ENCODE measurements at places on chromosomes 16 and 17.
A peak's percentile ranks its signal among the peaks of the same experiment; 100 is the strongest.

DNA sequence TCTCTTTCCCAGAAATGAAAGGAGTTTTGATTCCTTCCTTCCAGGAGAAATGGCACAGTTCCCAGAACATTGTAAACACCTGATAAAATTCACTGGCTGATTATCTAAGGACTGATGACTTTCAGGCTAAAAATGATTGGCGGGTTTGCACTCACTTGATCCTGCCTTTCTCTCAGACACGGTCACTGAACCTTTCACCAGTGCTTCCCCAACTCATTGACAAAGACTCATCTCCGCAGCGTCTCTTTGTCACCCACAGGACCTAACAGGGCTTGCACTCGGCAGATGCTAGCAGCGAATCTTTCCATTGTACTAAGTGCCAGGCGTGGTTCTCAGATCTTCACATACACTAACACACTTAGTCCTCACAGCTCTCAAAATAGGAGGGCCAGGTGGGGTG is 7.3 kb upstream of the DHRS7C start:
- no peak for DNase-seq

DNA sequence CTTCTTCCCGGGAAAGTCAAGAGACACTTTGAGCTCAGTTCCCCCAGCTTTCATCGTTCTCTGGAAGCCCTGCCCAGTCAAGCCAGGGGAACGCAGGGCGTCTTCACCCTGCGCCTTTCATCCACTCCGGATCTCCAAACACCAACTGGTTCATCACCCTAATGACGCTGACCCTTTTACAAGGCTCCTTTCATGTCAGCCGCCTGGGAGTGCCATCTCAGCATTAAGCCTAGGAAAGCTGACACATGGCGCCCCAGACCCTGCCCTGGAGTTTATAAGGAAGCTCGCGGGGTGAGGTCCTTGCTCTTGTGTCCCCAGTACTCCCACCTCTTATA is 594 bp upstream of the DNAJC7 start:
- DNase-seq, result no peak

DNA sequence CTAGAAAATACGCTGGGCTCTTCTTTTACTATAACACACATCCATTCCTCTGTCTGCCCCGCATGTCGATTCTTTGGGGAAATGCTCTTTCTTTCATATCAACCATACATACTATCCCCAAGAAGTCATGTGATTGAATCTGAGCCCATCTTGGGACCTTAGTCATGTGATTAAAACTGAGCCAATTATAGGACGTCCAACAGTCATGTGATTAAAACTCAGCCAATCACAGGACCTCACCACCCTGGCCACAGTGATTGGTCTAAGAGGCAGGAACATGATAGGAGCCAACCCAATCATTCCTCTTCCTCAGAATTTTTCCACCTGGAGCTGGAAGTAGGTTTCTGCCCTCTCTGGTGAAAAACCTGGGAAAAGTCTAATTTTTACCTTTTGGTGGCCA is 78.8 kb downstream of the TMEM114 start:
- DNase-seq, result no peak

GRCh38 chr17:9116861-9117568 is 95.7 kb downstream of the NTN1 start:
- no peak for DNase-seq

- DNase-seq, result peak; percentile 74
Measured at GRCh38 chr17:489758-490329, 137.2 kb upstream of the RPH3AL start.

- no peak for DNase-seq
Measured at GRCh38 chr17:48308581-48308980, 121.4 kb downstream of the SKAP1 start.

GRCh38 chr16:67191995-67192681 is at the start of gene E2F4:
TSS of gene E2F4 (plus strand) at chr16:67192155. CDS start at chr16:67192228, 73 bp downstream.
- DNase-seq, result peak; percentile 91

DNA sequence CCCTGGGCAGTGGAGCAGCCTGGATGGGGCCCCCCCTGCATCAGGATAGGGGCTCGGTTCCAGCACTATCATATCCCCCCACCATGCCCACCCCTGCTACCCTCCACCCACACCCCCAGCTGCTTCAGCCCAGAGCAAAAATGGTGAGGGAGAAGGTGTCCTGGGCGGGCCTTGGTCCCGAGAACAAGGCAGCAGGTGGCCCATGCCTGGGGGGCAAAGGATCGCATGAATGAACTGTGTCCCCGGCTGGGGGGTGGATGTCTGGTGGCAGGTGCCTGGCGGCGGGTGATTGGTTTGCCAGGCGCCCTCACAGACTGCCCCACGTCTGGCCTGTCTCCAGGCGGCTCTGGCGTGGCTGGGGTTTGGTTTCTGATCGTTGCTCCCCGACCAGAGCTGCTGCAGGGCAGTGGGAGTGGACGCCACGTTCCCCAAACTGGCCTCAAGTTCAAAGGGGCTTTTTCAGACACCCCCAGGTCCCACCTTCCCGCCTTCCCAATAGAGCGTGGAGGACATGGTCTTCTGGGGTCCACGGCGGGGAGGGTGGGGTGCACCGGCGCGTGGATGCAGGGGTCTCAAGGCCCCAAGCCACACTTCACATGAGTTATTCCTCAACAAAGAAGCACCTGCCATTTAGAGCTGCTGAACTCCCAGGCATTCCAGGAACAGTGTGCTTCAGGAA is 12.6 kb downstream of the UTS2R start:
- no peak for DNase-seq

GRCh38 chr17:5331506-5331905 is 49.4 kb downstream of the RABEP1 start:
- DNase-seq, result no peak

All from GM06990 (cell line).